ENCODE measurements at places on chromosomes 3 and 15.

DNA sequence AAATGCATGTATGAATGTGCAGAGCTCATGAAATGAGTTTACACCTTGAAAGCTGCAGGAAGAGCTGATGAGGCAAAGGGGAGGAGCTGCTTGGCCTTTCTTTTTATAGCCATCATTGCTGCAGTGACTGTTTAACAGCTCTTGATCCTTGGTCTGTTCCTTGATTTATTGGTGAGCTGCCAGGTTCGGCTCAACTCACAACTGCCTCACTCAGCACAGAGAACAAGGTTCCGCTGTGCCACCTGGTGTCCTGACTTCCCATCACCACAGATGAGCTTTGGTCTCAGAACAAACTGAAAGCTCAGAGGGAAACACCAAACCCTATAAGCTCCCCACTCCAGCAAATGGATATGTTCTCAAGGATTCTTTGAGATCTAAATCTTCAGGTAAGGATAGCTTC, 626.1 kb downstream of the MAGI1 start:
- peak; percentile 42 for DNase-seq

GRCh38 chr3:119034256-119035013, at the start of gene IGSF11:
Gene IGSF11, minus strand, starts transcription at chr3:119034846. Its CDS starts 264 bp downstream, at chr3:119034582.
- peak; percentile 50 for DNase-seq

DNA sequence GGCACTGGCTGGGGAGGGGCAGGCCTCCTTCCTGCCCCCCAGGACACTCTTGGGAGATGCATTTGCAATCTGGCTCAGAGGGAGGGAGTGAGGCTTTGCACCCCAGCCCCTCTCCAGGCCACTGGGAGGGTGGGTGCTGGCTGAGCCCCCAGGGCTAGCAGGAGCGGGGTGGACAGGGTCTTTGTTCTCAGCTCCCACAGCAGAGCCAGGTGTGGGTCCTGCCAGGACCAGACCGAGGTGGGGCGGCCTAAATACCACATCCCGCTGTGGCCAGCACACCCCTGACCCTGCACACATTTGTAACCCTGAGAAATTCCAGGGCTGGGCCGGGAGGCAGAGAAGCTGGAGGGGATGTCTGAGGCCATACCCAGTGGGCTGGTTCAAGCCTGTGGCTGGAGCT, 41.0 kb downstream of the STARD5 start:
- DNase-seq: no peak

DNA sequence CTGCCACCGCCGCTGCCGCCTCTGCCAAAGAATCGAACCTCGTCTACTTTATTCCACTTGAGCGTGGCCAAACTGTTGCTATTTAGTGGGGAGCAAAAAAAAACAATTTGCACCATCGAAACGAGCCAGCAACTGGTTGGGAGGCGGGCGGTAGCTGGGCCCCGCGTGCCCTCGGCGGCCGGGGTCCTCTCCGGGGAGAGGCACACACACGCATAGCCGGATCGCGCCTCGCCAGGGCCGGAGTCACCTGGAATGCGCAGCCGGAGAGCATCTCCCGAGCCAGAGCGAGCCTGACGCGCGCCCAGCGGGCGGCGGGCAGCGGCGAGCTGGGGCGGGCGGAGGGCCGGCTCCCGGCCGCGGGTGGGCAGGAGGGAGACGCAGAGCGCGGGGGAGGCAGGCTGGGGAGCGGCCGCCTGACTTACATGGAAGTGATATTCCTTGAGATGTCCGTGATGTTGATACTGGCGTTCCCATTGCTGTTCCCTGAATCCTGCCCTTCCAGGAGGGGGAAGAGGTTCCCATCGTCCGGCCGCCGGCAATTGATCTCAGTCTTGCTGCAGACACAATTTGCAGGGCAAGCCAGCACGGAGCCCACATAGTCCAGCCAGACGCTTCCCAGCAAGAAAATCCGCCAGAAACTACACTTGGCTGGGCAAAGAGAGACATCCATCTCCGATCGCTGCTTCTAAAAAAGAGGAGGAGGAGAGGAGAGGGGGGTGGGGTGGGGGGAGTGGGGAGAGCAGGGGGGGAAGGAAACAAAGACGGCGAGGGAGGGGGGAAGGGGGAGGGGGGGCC, 858 bp downstream of the NTRK3 start:
- DNase-seq: no peak

DNA sequence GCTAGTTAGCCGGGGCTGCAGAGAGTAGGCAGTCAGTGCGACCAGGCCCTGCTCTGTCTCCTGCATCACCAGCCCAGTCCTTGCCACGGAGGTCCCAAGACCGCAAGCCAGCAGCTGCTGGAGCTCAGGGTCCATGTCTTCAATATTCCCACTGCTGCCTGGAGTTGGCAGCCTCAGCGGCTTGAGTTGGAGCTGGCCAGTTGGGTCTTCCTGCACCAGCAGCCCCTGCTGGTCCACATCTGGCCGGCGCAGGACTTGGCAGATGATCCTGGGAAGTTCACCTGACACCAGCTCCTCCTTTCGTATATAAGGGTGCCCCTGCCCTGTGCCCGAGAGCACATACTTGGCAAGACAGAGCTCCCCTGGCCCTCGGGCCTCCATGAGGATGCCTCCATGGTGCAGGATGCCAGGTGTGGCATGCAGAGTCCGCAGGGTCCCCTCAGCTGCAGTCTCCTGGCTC, 5.7 kb downstream of the XIRP1 start:
- DNase-seq: no peak

GRCh38 chr15:39332846-39333245, 248.0 kb upstream of the THBS1 start:
- DNase-seq: no peak

DNA sequence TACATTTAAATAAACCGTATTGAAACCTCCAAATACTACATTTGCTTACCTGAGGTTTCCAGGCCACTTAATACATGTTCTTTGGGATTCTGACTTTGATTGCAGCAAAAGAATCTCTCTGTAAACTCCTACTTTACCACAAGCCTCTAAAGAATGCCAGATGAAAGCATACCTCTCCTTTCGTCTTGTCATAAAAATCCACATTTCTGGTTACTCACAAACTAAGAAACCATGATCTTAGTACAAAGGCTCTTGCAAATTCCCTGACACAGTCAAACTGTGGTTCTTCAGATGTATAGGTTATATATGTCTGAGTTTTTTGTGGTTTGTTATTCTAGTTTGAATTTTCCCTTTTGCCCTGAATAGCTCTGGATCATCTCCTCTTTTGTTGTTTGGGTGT, 188.4 kb downstream of the RAP2B start:
- DNase-seq: no peak

DNA sequence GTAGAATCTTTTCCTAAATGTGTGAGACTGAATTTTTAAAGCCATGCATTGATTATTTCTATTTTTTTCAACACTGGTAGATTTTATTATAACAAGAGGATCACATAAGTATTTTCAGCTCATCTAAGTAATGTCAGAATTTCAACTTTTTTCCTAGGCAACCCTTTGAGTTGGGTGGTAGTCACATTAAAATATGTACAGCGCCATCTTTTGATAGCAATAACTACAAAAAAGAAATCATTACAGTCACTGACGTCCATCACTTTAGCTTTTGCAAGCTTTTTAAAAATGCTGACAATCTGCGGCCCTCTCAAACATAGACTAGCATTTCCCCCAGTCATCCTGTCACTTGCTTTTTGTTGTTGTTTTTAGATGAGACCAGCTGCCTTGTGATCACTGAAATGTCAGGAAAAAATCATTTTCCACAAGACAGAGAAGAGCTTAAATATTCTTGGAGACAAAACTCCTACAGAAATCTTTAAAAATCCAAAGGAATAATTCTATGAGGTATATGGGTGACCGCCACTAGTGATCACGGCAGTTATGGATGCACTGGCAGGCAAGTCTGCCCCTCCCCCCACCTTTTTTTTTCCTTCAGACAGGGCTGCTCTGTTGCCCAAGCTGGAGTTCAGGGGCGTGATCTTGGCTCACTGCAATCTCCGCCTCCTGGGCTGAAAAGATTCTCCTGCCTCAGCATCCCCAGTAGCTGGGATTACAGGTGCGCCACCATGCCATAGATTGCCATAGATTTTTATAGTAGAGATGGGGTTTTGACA, 384.0 kb upstream of the KCNMB2 start:
- DNase-seq: no peak

GRCh38 chr3:173268781-173269180, 127.7 kb upstream of the SPATA16 start:
- DNase-seq: no peak

DNA sequence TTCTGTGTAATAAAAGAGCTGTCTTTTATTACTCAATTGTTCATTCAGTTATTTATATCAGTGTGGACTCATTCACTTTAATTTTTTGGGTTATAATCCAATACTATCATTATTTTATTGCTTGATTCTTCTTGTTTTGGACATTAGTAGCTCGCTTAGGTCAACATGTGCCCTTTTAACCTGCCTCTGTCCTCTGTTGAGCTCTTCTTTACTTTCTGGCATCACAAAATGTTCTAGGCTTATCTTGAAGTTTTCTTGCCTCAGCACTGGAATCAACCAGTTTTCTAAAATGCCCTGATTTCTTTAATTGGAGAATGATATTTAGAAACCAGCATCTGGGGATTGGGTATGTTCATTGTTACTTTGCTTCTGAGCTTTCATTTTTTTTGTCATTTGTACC, 82.2 kb downstream of the LEKR1 start:
- DNase-seq: no peak

- no peak for DNase-seq
Observed at GRCh38 chr3:197398286-197398878, 100.0 kb upstream of the DLG1 start.

GRCh38 chr3:48623851-48624547, 2.4 kb upstream of the TMEM89 start:
- DNase-seq: peak; percentile 81

- no peak for DNase-seq
Observed at GRCh38 chr15:61205346-61205921, 23.7 kb downstream of the RORA start.

DNA sequence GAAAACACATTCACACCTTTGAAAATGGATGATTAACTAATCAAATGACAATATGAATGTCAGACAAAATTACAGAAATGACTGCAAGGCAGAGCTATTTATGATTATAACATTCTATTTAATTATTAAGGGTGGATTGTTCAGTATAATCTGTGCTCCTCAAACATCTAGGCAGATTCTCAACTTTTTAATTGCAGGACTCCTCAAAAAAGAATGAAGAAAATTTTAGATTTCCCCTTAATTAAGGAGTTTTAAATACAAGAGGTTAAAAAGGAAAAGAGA, 22.6 kb upstream of the CMC1 start:
- no peak for DNase-seq

GRCh38 chr15:35986191-35986721, 440.3 kb upstream of the DPH6 start:
- no peak for DNase-seq

DNA sequence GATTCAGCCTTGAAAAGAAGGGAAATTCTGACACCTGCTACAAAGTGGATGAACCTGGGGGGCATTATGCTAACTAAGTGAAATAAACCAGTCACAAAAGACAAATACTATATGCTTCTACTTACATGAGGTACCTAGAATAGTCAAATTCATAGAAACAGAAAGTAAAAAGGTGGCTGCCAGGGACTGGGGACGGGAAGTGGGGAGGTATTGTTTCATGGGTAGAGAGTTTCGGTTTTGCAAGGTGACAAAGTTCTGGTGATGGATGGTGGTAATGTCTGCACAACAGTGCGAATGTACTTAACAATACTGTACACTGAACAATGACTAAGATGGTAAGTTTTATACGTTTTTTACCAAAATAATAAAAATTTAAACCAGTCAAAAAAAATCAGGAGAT, 4.8 kb downstream of the IDH2 start:
- no peak for DNase-seq

- peak; percentile 31 for DNase-seq
Observed at GRCh38 chr15:95734422-95735316, 595.8 kb upstream of the NR2F2 start.

- no peak for DNase-seq
Observed at GRCh38 chr15:52844823-52845222, 54.7 kb upstream of the ONECUT1 start.

GRCh38 chr15:31365655-31366127, 39.1 kb downstream of the KLF13 start:
- DNase-seq: no peak

- DNase-seq: no peak
Observed at GRCh38 chr3:111246967-111247760, 175.5 kb downstream of the NECTIN3 start.

GRCh38 chr15:98745179-98745578, 96.8 kb downstream of the IGF1R start:
- DNase-seq: no peak

DNA sequence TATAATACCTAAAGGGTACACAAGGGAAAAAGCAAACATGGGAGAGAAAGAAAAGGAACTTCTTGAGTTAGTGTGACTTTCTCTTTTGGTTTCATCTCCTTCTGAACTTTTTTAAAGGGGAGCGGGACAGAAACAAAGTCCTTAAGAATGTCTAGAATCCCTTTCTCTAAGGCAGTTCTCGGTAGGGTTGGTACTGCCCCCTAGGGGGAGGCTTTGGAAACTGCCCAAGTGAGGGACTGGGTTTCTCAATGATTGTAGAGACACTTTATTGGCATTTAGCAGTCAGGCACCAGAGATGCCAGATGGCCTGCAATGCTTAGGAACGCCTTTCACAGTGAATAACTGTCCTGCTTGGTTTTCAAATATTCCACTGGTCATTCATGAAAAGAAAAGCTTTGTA, 172.7 kb downstream of the WDR72 start:
- no peak for DNase-seq

DNA sequence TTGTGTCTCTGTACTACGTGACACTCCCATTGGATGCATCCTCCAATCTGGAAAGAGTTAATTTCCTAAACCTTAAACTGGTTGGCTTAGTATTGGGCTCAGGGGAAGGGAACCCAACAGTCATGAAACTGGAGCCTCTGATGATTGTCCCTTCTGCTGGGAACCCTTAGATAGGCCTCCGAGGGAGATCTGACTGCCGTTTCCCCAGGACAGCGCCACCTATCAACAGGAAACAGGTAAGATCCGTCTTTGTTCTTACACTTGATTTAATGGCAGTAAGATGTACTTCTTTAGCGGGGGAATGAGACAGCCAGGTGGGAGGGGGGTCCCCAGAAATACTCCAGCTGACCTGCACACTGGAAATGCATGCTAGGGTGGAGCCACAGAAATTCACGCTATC, 1749.6 kb downstream of the SI start:
- no peak for DNase-seq

DNA sequence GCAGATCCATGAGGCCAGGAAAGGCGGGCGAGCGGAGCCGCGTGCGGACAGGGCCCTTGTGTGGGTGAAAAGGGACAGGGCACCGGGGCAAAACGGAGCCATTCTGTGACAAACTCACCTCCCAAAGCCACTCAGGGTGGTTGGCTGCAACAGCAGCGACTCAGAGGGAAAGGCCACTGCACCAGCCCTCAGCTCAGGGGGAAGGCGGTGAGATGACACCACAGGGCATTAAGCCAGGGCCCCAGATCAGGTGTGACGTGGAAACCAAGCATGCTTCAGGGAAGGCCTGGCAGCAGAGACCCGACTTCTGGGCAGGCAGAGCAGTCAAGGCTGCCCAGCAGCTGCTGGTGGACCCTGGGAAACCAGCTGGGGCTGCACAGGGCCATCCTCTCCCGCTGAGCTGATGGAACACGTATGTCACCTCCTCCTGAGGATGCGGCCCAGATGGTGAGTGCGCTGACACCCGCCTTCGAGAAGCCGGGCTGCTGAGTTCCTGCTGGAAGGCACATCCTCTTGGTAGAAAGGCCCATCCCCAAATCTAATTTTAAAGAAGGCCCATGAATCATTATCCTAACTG, 82.3 kb downstream of the CHSY1 start:
- no peak for DNase-seq

- no peak for DNase-seq
Observed at GRCh38 chr3:195597229-195597628, 13.5 kb upstream of the APOD start.

GRCh38 chr3:69013253-69014021, at the start of gene EOGT:
Gene EOGT, minus strand, starts transcription at chr3:69013684. Its CDS starts 3,838 bp downstream, at chr3:69009846.
- DNase-seq: peak; percentile 23

Measured in DMS153 (cell line).